Thoracic aorta (tissue), 2 donors: ENCODE measurements at places on chromosomes 16 and 17.

GRCh38 chr16:85637808-85638647 lies 24.9 kb downstream of the GSE1 start:
- no peaks in the 10 kb centered on the region for H3K36me3 ChIP-seq
- no peak for DNase-seq
- no peak overlapping the region for H3K4me3 ChIP-seq
- H3K27me3 ChIP-seq, result no peaks in the 10 kb centered on the region
- H3K27ac ChIP-seq, result no peak overlapping the region

GRCh38 chr17:65527381-65527780 lies 34.1 kb downstream of the AXIN2 start:
- H3K27ac ChIP-seq, result no peak overlapping the region
- peaks cover 14% of the 10 kb centered on the region for H3K36me3 ChIP-seq
- peaks cover 16% of the 10 kb centered on the region for H3K4me1 ChIP-seq
- H3K27me3 ChIP-seq, result no peaks in the 10 kb centered on the region

GRCh38 chr17:61641715-61642114 lies 50.7 kb upstream of the NACA2 start:
- DNase-seq, result no peak
- H3K27me3 ChIP-seq, result no peaks in the 10 kb centered on the region
- H3K36me3 ChIP-seq, result no peaks in the 10 kb centered on the region
- H3K4me3 ChIP-seq, result no peak overlapping the region
- H3K27ac ChIP-seq, result no peak overlapping the region

DNA sequence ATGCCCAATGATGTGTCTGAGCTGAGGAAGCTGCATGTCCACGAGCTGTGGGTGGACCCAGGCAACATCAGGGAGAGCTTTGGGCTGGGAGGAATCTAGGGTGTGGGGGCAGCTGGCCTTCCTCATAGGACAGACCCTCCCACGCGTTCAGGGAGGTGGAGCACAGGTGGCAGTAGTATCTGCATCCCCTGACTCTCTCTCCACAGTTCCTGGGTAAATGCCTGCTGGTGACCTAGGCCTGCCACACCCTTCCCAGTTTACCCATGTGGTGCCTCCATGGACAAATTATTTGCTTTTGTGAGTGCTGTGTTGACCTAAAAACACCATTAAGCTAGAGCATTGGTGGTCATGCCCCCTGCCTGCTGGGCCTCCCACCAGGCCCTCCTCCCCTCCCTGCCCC lies 3.2 kb downstream of the HBM start:
- H3K4me3 ChIP-seq, result no peak overlapping the region
- peaks cover 32% of the 10 kb centered on the region for H3K27me3 ChIP-seq
- H3K36me3 ChIP-seq, result no peaks in the 10 kb centered on the region
- DNase-seq, result no peak
- H3K27ac ChIP-seq, result no peak overlapping the region
- peaks cover 19% of the 10 kb centered on the region for H3K4me1 ChIP-seq

DNA sequence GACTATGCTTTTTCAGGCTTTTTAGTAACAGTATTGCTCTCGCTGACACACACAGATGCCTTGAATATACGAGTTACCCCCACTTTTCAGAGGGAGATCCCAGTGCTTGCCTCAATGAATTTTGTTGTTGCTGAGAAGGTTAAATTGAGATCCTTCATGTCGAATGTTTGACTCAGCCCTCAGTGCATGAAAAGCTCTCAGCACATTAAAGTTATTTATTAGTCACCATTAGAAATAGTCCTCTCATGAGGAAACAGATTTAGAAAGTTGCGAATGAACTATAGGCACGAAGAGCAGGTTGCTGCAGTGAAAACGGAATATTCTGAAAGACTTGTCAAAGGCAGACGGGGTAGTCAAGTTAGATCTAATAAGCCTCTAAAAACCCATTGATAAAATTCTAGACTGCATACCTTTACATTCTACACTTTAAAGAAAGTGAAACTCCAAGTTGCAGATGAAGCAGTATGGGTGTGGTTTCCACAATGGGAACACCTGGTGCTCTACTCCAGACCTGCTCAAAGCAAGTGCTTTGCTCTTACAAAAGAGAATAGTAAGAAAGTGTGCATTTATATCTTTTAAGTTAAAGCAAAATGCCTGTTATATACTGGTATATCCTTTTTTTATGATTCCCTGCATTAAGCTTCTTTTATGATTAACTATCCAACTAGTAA lies 238.1 kb downstream of the MAF start:
- no peak for DNase-seq
- H3K4me3 ChIP-seq, result no peak overlapping the region
- H3K27me3 ChIP-seq, result no peaks in the 10 kb centered on the region
- H3K27ac ChIP-seq, result no peak overlapping the region
- no peaks in the 10 kb centered on the region for H3K4me1 ChIP-seq

GRCh38 chr16:67027046-67027445 lies 1.9 kb upstream of the CBFB start:
- H3K36me3 ChIP-seq, result peaks cover 8% of the 10 kb centered on the region
- no peak for DNase-seq
- H3K4me1 ChIP-seq, result peaks cover 17% of the 10 kb centered on the region
- no peak overlapping the region for H3K4me3 ChIP-seq

DNA sequence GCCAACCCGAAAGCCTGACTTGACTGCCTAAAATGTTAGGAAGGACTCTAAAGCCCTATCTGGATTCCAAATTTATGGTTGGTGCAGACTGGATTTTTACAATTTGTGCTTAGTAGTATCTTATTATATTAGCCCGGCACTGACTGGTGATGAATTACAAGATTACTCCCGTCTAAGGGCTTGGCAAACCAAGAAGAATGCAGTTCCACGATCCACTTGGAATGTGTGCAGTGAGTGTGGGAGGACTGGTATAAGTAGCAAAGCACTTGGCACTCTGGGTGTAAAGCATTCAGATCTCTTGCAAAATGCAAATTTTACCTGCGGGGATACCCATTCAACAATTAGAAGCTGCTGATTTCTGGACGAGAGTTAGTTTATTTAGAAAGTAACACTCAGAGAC lies 539.4 kb downstream of the MAF start:
- H3K4me3 ChIP-seq, result no peak overlapping the region
- no peak for DNase-seq
- H3K36me3 ChIP-seq, result no peaks in the 10 kb centered on the region
- H3K4me1 ChIP-seq, result no peaks in the 10 kb centered on the region

DNA sequence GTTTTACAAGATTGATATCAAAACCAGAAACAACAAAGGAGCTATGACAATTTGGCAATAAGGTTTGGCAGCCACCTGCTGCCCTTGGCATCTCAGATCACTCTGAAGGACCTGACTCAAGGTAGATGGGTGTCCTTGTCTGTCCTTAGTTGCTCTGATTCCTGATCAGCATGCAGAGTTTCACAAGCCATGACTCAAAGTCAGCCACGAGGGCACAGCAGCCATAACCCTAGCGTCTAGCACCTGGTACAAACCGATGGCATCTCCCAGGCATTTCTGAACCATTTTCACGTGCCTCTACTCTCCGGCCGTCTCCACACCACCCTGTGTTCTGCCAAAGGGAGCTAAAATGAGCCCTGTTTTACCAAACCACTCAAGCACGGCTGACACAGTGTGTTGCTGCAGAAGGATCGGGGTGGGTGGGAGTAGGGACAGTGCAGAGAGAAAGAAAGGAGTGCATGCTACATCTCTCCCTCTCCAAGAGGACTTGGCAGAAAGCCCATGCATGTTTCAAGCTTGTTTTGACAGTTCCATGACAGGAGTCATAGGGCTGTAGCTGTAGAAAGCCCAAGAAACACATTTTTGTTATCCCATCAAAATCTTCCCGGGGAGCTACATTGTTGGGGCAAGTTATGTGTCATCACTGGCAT lies 297.3 kb downstream of the ABCC12 start:
- H3K4me3 ChIP-seq, result no peak overlapping the region
- H3K27me3 ChIP-seq, result no peaks in the 10 kb centered on the region
- H3K27ac ChIP-seq, result no peak overlapping the region

DNA sequence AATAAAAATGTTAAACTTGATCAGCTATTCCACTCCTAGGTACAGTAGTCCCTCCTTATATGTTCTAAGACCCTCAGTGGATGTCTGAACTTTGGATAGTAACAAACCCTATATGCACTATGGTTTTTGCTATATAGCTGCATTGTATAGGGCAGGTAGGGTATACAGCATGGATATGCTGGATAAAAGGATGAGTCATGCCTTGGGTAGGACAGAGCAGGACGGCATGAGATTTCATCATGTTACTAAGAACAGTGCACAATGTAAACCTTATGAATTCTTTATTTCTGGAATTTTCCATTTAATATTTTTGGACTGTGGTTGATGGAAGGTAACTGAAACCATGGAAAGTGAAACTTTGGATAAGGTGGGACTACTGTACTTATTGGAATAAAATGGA lies 235.1 kb downstream of the CEP112 start:
- no peak for DNase-seq
- no peak overlapping the region for H3K4me3 ChIP-seq
- no peaks in the 10 kb centered on the region for H3K4me1 ChIP-seq
- H3K27ac ChIP-seq, result no peak overlapping the region
- no peaks in the 10 kb centered on the region for H3K36me3 ChIP-seq

GRCh38 chr16:67975321-67976105 lies 4.8 kb downstream of the DPEP3 start:
- H3K4me3 ChIP-seq, result no peak overlapping the region
- H3K36me3 ChIP-seq, result no peaks in the 10 kb centered on the region
- H3K27ac ChIP-seq, result no peak overlapping the region

DNA sequence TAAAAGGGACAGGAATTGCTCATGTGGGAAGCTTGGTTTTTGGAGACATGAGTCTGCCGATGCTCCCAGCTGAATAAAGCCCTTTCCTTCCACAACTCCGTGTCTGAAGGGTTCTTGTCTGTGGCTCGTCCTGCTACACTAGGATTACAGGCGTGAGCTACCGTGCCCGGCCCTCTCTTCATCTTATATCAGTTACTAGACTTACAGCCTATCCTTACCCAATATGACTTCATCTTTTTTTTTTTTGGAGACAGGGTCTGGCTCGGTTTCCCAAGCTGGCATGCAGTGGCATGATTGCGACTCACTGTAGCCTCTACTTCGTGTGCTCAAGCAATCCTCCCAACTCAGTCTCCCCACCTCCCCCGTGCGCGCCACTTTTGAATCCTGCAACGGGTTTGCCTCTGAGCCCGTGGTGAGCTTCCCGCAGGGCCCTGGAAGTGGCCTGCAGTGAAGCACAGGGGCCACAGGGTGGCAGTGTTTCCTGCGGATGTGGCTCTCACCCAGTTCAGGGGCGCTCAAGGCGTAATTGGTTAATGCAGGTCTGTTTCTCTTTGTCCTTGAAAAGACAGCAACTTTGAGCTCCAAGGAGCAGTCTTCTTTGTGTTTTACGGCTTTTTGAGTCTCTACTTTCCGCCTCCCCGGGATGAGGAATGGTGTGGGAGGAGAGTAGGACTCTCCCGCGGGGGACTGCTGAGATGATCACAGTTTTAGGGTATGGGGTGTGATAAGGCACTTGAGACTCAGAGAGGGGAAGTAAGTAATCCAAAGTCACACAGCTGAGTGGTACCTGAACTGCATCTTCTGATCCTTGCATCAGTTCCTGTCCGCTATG lies 22.7 kb upstream of the GPRC5B start:
- H3K27me3 ChIP-seq, result no peaks in the 10 kb centered on the region
- no peak overlapping the region for H3K27ac ChIP-seq
- H3K36me3 ChIP-seq, result no peaks in the 10 kb centered on the region
- no peak for DNase-seq
- no peaks in the 10 kb centered on the region for H3K4me1 ChIP-seq

GRCh38 chr17:30819971-30820705 lies 4.4 kb downstream of the CRLF3 start:
- H3K27ac ChIP-seq, result no peak overlapping the region
- H3K4me3 ChIP-seq, result peak overlapping the region; percentile 26
- no peaks in the 10 kb centered on the region for H3K36me3 ChIP-seq
- H3K4me1 ChIP-seq, result peaks cover 5% of the 10 kb centered on the region
- no peak for DNase-seq

DNA sequence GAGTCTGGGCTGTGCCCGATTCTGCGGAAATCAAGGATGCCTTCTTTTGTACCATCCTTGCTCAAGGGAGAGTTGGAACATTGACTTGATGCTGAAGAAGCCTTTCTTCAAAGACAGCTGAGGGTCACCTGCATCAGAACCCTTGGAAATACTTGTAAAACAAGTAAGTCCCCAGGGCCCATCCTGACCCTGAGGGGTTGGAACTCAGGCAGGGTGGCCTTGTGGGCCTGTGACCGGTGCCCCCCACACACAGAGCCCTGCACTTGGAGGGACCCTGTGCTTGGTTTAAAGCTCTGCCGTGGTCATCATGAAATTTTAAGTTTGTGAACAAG lies 56.9 kb downstream of the WIPI1 start:
- H3K4me1 ChIP-seq, result no peaks in the 10 kb centered on the region
- no peak overlapping the region for H3K4me3 ChIP-seq
- no peaks in the 10 kb centered on the region for H3K27me3 ChIP-seq
- no peak overlapping the region for H3K27ac ChIP-seq
- no peak for DNase-seq
- H3K36me3 ChIP-seq, result no peaks in the 10 kb centered on the region

GRCh38 chr17:64580384-64581315 lies 73.9 kb downstream of the CEP95 start:
- H3K36me3 ChIP-seq, result peaks cover 38% of the 10 kb centered on the region
- no peak overlapping the region for H3K4me3 ChIP-seq
- no peak for DNase-seq
- no peaks in the 10 kb centered on the region for H3K4me1 ChIP-seq
- no peak overlapping the region for H3K27ac ChIP-seq

GRCh38 chr17:80899402-80900268 lies 92.0 kb upstream of the CHMP6 start:
- H3K4me1 ChIP-seq, result no peaks in the 10 kb centered on the region
- no peak overlapping the region for H3K27ac ChIP-seq
- peaks cover 3% of the 10 kb centered on the region for H3K36me3 ChIP-seq
- no peak overlapping the region for H3K4me3 ChIP-seq
- DNase-seq, result no peak
